ENCODE measurements at places on chromosomes 13 and 19. TPM values are rescaled to one million over a fixed set of nuclear protein-coding genes. Genes with fewer than 3 reads are reported as not detected.

The ICAM5 gene
- total RNA-seq, result 0.31 TPM

The PIP5K1C gene
- 15.5 TPM for total RNA-seq

DNA sequence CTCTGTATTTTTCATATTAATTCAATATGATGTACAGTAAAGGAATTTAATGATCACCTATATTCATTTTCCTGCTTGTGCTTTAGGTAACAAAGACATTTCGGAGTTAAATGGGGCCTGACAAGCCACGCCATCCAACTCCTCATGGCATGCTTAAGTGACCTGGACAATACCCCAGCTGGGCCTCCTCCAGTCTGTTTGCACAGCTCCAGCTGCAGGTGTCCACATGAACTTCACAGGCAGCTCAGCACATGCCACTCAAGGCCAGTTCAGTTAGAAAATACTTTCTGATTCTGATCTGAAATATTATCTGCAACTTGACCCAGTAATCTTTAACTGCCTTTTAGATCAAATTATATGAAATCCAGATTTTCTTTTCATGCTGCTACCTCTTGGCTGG lies 89.6 kb upstream of the SLC15A1 start:
- DNase-seq, result no peak

The SLC10A2 gene
- total RNA-seq, result not detected

DNA sequence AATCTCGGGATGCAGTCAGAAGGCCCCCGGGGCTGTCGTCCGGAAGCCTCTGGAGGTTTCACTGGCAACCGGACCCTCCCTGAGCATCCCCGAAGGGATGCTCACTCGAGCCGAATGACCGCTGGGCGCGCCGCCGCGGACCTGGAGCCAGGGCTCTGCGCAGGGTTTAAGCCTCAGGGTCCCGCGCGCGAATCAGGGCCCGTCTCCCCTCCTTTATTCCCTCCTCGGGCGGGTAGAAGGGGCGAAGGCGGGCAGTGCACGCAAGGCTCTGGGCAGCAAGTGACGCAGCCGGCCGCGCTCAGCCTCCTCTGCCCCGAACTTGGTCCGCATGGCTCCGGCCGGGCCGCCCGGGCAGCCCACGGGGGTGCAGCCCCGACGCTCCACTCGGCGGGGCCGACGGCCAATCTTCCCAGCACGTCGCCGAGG lies 572 bp downstream of the SHISA2 start:
- DNase-seq, result no peak

- DNase-seq, result no peak
Measured at GRCh38 chr13:109725297-109725696, 61.1 kb downstream of the IRS2 start.

GRCh38 chr13:29676941-29677452 lies 81.5 kb upstream of the SLC7A1 start:
- DNase-seq, result peak; percentile 17
